ENCODE measurements at places on chromosomes 5 and 9.

DNA sequence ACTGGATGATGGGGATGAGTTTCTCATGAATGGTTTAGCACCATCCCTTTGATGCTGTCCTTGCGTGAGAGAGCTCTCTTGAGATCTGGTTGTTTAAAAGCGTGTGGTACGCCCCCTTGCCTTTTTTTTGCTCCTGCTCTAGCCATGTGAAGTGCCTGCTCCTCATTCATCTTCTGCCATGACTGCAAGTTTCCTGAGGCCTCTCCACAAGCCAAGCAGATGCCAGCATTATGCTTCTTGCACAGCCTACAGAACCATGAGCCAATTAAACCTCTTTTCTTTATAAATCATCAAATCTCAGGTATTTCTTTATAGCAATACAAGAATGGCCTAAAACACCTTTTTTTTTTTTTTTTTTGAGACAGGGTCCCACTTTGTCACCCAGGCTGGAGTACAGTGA is 32.8 kb downstream of the FNIP1 start:
- no peak for DNase-seq

DNA sequence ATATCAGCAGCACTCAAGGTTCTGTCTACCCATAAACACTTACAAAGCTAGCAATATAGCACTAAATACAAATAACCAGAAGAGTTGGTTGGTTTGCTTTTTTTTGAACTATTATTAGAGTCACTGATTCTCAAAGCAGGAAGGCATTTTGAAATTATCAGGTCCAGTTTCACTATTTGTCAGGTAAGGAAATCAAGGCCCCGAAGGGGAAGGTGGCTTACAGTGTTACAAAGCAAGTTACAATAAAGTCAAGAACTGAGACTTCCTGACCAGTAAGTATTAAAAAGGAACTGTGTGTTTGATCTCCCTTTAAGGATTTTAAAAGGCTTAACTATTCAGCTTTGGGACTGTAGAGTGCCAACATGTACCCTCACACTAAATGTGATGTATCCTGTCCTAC is 10.8 kb downstream of the C5orf15 start:
- DNase-seq: no peak

GRCh38 chr9:130606887-130607600 is 27.7 kb downstream of the FUBP3 start:
- peak; percentile 37 for DNase-seq

- DNase-seq: no peak
These were observed 51.7 kb downstream of the SH3PXD2B start for GRCh38 chr5:172402531-172403188.

DNA sequence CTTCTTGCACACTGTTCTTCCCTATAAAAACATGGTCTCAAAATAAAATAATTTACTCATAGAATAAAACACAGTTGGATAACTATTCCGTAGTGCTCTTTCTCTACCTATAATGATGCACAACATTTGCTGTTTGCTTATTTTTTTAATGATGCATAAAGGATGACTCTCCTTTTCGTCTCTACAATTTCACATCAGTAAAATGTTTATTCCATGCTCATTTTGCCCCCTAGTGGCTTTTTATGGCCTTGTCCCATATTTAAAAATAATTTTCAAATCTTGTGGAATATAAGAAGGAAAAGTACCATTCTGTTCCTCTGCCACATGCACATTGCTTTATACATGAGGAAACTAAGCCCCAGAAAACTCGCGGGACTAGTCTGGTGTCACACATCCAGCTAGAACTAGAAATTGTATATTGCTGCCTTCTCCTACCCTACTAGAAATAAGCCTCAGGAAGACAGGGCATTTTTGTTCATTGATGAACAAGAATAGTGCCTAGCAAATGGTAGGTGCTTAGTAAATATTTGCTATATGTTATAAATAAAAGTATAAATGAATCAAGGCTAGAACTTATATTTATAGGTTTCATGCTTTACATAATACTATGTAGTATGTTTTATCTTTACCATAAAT is 12.7 kb downstream of the KCTD16 start:
- DNase-seq: peak; percentile 84

DNA sequence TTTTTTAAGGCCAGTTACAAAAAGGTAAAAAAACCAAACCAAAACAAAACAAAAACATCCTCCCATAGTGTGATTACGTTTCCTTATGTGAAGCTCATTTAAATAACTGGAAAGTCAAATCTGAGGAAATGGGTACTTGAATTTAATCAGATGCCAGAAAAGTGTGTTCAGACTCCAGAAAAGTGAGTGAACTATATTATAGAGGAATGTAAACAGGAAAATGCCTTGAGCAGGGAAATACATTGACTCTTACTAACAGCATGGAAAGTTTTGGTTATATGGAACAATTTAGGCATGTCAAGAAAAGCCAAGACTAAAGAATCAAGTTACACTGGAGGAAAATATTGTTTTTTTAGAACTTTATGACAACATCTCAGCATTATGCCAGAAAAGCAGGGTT is 37.8 kb upstream of the RNF20 start:
- DNase-seq: peak; percentile 68

GRCh38 chr5:149046196-149046829 is 16.5 kb downstream of the SH3TC2 start:
- peak; percentile 42 for DNase-seq

GRCh38 chr5:180636403-180637075 is 12.9 kb downstream of the FLT4 start:
- DNase-seq: peak; percentile 68

- no peak for DNase-seq
These were observed 624.7 kb upstream of the ACO1 start for GRCh38 chr9:31759703-31760102.

DNA sequence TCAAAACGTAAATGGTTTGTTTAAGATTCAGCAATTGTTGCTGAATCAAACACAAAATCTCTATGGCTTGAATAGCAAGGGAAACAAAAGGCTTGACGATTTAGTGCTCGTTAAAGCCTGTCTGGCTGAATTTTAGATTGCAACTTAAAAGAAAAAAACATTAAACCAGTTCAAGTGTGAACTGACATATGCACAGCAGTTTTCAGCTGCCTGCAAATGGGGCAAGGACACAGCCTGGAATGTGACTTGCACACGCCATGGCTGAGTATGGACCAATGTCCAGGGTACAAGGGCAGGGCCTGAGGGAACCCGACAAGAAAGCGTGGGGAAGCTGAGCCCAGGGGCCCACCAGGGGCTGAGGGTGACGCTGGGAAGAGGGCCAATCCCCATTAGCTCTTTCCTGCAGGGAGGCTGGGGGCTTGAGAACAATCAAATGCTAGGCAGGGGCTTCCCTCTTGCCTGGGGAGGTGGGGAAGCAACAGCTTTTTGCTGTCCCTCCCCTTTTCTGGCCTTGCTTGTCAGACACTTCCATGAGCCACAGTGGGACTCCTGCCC is 89.6 kb upstream of the LRRTM2 start:
- no peak for DNase-seq

DNA sequence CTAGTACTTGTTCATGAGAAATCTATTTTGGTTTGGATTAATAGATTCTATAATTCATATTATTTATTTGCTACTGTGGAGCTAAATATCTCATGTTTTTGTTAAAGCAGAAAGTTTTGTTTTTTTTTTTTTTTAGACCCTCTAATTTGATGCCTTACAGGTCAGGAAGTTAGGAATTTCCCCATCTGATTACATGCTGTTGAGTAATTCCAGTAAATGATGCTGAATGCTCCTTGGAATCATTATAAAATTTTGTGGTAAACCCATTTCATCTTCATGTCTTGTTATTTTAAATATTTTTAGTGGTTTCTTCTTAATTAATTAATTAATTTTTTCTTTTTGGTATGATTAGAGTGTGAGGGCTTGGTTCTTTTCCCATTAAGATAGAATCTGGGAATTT is 35.6 kb downstream of the NNT start:
- DNase-seq: peak; percentile 31

DNA sequence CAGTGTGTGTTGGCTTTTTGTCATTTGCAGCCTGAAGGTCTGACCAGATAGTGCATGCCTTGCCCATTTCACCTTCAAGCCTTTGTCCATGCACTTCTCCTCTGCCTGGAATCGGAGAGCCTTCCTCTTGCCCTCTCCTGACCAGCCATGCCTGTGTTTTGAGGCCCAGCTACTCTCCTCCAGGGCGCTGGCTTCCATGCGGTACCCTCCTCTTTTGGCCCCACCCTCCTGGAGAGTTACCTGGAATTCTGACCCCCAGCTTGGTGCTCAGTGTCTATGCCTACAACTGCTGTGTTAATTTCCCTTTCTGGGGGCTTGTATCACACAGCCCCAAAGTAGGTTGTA is 52.5 kb downstream of the CXXC5 start:
- DNase-seq: no peak

- no peak for DNase-seq
These were observed 16.0 kb downstream of the MVB12B start for GRCh38 chr9:126342621-126343031.

All from ELR (cell line).